HS-27A (cell line): ENCODE measurements at places on chromosomes 2 and 18.

- no peak for DNase-seq
These were observed 31.3 kb downstream of the ANXA4 start for GRCh38 chr2:69773206-69773605.

DNA sequence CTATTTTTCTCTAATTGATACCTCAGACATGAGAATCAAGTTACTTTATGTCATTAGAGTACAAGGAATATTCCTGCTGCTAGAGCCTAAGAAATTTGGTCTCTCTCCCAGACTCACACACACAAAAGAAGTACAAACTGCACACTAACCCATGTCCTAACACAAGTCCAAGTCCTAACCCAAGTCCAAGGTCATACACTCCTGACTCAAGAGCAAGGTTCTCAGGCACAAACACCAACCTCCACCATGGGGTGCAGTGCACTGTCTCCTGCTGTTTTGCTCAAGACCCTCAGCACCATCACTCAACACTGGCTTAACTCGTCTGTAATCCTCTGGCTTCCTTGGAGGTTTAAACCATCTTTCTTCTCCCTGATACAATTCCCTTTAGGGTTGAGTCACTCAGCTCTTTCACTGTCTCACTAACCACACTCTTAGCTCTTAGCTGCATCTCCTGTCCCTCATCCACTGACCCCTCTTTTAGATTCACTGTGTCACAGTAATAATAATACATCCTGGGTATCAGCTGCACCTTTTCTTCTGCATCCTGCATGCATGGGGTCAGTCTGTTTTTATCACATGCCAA lies 129.8 kb downstream of the BCL2L11 start:
- no peak for DNase-seq

GRCh38 chr2:232492236-232492848 lies 4.7 kb upstream of the ECEL1 start:
- DNase-seq, result no peak

GRCh38 chr2:149020432-149020851 lies 18.1 kb upstream of the LYPD6B start:
- DNase-seq, result no peak

GRCh38 chr2:126645211-126645618 lies 10.7 kb upstream of the GYPC start:
- no peak for DNase-seq

DNA sequence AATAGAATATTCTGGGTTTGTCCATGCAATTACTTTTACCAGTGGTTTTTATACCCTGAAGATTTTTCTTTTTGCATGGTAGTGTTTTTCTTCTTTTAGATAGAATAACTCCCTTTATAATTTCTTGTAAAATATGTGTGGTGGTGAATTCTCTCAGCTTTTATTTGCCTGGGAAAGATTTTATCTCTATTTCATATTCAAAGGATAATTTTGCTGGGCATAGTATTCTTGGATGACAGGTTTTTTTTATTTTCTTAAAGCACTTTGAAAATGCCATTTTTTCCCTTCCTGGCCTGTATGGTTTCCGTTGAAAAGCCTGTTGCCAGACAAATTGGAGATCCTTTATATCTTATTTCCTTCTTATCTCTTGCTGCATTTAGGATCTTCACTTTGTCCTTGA lies 113.5 kb downstream of the MYO3B start:
- DNase-seq, result no peak
